ENCODE measurements at places on chromosomes 16 and 17.

GRCh38 chr17:18959071-18959844 is 7.3 kb downstream of the SLC5A10 start:
- no peak overlapping the region for H3K4me3 ChIP-seq
- peaks cover 25% of the 10 kb centered on the region for H3K4me1 ChIP-seq
- DNase-seq, result no peak
- no peaks in the 10 kb centered on the region for H3K36me3 ChIP-seq

- H3K27me3 ChIP-seq, result no peaks in the 10 kb centered on the region
- no peak overlapping the region for H3K27ac ChIP-seq
- H3K4me1 ChIP-seq, result no peaks in the 10 kb centered on the region
- H3K36me3 ChIP-seq, result no peaks in the 10 kb centered on the region
- no peak overlapping the region for H3K4me3 ChIP-seq
- DNase-seq, result no peak
Measured at GRCh38 chr16:51657848-51658247, 506.8 kb upstream of the SALL1 start.

GRCh38 chr16:12437761-12438440 is 365.8 kb downstream of the CPPED1 start:
- H3K36me3 ChIP-seq, result no peaks in the 10 kb centered on the region
- no peak overlapping the region for H3K27ac ChIP-seq
- H3K4me3 ChIP-seq, result no peak overlapping the region
- H3K4me1 ChIP-seq, result peaks cover 4% of the 10 kb centered on the region
- no peak for DNase-seq

GRCh38 chr16:48820379-48820778 is 210.4 kb upstream of the N4BP1 start:
- H3K36me3 ChIP-seq, result no peaks in the 10 kb centered on the region
- H3K4me3 ChIP-seq, result no peak overlapping the region
- H3K27ac ChIP-seq, result no peak overlapping the region

DNA sequence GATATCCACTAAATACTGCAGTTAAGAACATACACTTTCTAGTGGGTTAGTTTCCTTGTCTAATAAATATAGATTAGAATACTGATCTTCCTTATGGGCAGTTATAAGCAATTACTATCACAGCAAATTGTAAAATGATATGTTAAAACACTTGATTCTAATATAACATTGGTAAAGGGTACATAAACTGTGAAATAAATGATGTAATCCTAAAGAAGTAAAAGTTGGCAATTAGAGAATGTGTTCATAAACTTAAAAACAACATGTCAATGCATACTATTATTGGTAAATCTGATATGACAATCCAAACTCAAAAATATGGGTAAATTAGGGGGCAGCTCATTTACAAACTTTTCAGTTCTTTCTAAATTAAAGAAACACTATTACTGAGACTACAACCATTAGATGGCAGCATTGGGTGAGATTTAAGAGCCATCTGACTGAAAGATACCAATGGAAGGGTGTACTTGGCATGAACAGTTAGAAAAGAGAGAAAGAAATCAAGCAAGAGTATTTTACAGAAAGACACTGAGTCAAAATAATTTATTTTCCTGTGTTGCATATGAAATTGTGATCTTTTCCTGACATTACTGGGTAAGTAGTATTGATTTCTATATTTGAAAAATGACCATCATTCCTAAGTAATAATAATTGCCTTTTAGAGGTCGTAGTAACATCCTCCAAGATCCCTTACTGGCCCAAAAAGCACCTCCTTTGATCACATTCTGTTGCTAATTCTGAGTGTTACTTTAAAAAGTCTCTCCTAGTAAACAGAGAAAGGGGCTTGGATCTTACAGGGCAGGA is 119.6 kb downstream of the SPAG9 start:
- DNase-seq, result peak; percentile 81
- H3K36me3 ChIP-seq, result peaks cover 39% of the 10 kb centered on the region
- no peak overlapping the region for H3K4me3 ChIP-seq
- no peaks in the 10 kb centered on the region for H3K27me3 ChIP-seq
- peaks cover under 1% of the 10 kb centered on the region for H3K4me1 ChIP-seq

DNA sequence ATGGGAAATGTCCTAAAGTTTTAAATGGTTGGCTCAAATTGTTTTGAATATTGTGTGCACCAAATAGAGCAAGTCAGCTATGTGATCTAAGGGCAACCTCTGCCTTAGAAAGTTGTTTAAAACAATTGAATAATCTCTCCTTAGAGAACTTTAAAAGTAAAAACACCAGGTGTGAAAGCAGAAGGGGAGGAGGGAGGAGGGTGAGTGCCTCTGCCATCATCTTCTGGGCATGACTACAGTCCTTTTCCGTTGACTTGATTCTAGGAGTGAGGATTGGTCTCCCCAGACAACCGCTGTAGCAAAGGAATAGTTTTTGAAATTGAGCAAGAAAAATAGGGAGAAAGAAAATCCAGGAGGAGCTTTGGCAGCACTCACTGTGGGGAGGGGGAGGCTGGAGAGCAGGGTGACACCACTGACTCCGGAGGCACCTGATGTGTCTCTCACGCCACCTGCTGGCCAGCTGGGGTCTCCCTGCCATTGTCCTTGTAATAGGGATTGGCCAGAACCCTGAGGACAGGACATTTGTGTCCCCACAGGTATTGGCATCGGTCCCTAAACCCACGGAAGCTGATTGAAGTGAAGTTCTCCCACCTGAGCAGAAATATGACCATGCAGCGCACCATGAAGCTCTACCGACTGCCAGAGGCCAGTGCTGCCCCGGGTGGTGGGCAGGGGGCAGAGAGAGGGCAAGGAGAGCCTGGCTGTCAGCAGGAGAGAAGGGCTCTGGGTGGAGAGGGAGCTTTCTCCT is 33.3 kb downstream of the PLCD3 start:
- H3K27ac ChIP-seq, result peak overlapping the region; percentile 39
- DNase-seq, result peak; percentile 85
- H3K36me3 ChIP-seq, result peaks cover 44% of the 10 kb centered on the region
- H3K27me3 ChIP-seq, result no peaks in the 10 kb centered on the region
- no peak overlapping the region for H3K4me3 ChIP-seq

- no peak overlapping the region for H3K4me3 ChIP-seq
- H3K27me3 ChIP-seq, result peaks cover 7% of the 10 kb centered on the region
- no peak for DNase-seq
- H3K36me3 ChIP-seq, result no peaks in the 10 kb centered on the region
- H3K4me1 ChIP-seq, result no peaks in the 10 kb centered on the region
Measured at GRCh38 chr17:45835481-45835880, 9.2 kb upstream of the SPPL2C start.

DNA sequence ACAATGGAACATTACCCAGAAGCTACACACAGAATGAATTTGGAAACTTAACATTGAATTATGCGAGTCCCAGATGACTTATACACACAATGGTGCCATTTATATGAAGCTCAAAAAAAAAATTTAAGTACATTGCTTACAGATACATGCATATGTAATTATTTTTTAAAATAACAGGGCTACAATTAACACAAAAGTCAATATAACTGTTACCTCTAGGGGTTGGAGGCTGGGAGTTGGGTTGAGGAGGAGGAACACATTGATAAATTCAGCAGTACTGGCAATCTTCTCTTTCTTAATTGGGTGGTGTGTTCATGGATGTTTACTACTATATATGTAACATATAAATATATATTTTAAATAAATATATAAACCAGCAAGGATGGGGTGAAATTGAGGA is 1.1 kb downstream of the ZNF23 start:
- peak overlapping the region; percentile 83 for H3K27ac ChIP-seq
- peaks cover 16% of the 10 kb centered on the region for H3K4me1 ChIP-seq
- H3K27me3 ChIP-seq, result no peaks in the 10 kb centered on the region
